ENCODE measurements at places on chromosomes 4 and X. TPM values are rescaled to one million over a fixed set of nuclear protein-coding genes. Genes with fewer than 3 reads are reported as not detected.

Gene NAA11
- not detected for total RNA-seq

Gene ZDHHC15
- 3.2 TPM for total RNA-seq

Gene OR13H1
- not detected for total RNA-seq

Gene MCF2
- 1.1 TPM for total RNA-seq

Gene TEX13B
- not detected for total RNA-seq

Gene RAB39B
- total RNA-seq, result 0.24 TPM

Gene CFAP47
- not detected for total RNA-seq

Gene SPANXC
- total RNA-seq, result not detected

Measured in left cardiac atrium (tissue), 4 donors.